ENCODE measurements at places on chromosomes 16 and 17.

DNA sequence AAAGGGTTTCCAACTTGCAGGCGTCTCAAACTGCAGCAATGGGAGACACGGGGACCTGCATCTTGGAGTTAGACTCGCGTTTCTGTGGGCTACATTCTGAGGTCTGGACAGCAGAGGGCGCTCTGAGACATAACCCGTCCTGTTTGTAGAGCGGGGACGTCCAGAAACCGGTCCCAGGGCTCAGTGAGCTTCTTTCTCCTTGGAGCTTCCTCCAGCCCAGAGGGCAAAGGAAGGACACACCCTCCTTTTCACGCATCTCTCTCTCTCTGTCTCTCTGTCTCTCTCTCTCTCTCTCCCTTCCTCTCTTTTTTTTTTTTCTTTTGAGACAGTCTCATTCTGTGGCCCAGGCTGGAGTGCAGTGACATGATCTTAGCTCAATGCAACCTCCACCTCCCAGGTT lies 19.8 kb downstream of the COX4I1 start:
- DNase-seq = peak; percentile 64

DNA sequence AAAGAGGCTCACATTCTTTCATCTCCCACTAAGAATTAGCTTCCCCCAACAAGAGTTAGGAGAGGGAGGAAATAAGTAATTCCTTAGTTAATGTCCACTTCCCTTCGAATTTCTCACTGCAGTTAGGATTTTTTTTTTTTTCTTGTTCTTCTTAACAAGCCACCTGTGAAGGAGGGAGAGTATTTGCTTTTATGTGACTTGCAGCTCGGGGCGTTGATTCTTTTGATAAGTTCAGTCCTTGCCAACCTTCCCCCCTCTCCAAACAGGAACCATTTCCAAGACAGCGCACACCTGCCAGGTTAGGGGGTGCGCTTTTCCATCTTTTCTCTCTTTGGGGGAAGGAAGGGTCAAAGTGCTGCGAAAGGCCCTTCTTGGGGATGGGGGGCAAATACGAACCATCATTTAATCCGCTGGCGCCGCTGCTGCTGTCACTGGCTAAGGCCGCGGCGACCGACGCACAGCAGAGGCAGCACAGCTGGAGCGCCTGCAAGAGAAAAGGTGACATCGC lies 758 bp downstream of the ADAMTS18 start:
- DNase-seq = no peak

DNA sequence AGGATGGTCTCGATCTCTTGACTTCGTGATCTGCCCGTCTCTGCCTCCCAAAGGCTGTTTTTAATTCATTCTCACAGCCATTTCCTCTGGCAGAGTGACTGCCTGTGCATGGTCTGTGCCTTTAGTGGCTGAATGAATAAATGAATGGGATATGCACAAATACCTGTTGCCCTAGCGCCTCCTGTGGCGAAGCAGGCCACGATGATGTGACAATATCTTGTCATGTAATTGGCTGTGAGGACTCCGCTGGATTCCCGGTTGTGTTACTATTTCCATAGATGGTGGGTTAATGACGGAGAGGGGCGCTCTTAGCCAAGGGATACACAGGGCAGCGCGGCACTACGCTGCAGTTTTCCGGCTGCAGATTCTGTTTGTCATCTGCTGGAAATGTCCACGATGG lies 26.8 kb upstream of the ENDOV start:
- no peak for DNase-seq

- DNase-seq = no peak
These were observed 35.9 kb downstream of the DNAJA2 start for GRCh38 chr16:46937536-46937935.

- DNase-seq = no peak
These were observed 39.8 kb downstream of the RMI2 start for GRCh38 chr16:11384956-11385586.

GRCh38 chr16:10539236-10539635 lies 41.2 kb downstream of the EMP2 start:
- no peak for DNase-seq

GRCh38 chr16:85735225-85735635 lies 15.7 kb downstream of the C16orf74 start:
- DNase-seq = no peak
